NCI-H460 (cell line): ENCODE measurements at places on chromosomes 5 and 9. TPM values are rescaled to one million over a fixed set of nuclear protein-coding genes. Genes with fewer than 3 reads are reported as not detected.

Gene STKLD1
- 0.59 TPM in 1 of 2 replicates, not detected in the other for total RNA-seq

Gene WDR31
- 1.5 and 1.7 TPM in 2 replicates for total RNA-seq

Gene LCN1
- 25.8 and 30.3 TPM in 2 replicates for total RNA-seq

Gene DAB2
- total RNA-seq = 0.14 and 0.59 TPM in 2 replicates

Gene SV2C
- total RNA-seq = not detected in 2 replicates

Gene INSL4
- total RNA-seq = 3.3 and 4.6 TPM in 2 replicates

Gene ZDHHC21
- 6.7 and 10.2 TPM in 2 replicates for total RNA-seq

Gene CD74
- not detected in 2 replicates for total RNA-seq

Gene ADAM19
- 6.6 and 7.7 TPM in 2 replicates for total RNA-seq

Gene MYMK
- not detected in 2 replicates for total RNA-seq
